Renal cortical epithelial cell (primary cell): ENCODE measurements at places on chromosomes 3 and 15.
A peak's percentile ranks its signal among the peaks of the same experiment; 100 is the strongest.

GRCh38 chr3:171755015-171755589 lies 55.2 kb downstream of the PLD1 start:
- no peak for DNase-seq

- DNase-seq, result no peak
These were observed 5.8 kb downstream of the CPOX start for GRCh38 chr3:98587654-98588053.

DNA sequence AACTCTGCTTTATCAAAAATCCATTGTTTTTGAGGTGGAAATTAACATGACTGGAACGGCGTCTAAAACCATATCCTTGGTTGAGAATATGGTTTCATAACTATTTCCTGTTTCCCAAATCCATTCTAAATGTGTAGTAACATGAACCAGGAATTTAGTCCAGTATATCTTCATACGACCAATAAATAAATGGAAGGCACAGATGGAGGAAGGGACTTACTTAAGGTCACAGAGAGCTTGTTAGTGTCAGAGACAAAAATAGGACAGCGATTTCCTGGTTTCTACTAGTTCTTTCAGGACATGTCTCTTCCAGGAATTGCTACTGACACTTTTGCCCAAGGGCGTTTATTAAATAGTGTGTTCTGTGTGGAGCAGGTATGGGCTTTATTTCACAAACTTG lies 41.2 kb downstream of the HES1 start:
- DNase-seq, result no peak

DNA sequence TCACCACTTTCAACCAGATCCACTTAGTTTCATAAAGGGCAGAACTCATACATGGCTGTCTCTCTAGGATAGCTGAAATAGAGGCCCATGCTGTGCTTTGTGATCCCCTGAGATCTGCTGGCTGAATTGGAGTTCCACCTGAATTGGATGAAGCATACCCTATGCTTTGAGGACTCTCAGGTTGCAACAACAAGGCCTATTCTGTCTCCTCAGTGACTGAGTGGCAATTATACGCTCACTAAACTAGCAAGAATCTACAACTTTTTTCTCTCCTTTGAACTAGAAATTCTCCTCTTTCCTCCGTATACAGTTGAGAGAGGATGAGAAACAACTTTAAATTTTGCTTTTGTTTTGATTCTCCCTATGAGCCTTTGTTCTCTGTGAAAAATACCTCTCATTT lies 348.7 kb downstream of the LSAMP start:
- no peak for DNase-seq

DNA sequence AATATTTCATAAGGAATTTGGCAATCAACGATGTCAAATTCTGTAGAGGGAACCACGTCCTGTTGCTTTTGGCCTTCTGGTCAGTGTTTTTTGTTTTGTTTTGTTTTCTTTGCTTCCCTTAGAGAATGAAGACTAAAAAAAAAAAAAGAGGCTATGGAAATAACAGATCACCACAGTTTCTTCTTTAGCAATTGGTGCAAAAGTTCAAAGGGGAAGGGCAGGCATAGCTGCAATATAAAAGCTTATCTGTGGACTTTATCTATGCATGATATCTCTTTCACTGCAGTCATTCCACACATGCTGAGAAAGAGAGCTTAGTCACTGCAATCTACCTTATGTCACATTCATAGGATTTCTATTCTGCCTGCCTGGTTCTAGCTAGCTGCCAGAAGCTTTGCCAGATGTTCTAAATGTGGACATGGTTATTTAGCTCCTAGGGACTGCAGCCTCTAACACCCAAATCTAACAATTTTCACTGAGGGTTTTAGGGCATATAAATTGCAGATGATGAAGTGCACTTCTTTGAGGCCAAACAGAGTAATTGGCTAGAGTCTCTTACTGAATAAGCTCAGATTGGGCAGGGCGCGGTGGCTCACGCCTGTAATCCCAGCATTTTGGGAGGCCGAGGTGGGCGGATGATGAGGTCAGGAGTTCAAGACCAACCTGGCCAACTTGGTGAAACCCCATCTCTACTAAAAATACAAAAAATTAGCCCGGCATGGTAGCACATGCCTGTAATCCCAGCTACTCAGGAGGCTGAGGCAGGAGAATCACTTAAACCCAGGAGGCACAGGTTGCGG lies 637.2 kb downstream of the NTRK3 start:
- peak; percentile 24 for DNase-seq

DNA sequence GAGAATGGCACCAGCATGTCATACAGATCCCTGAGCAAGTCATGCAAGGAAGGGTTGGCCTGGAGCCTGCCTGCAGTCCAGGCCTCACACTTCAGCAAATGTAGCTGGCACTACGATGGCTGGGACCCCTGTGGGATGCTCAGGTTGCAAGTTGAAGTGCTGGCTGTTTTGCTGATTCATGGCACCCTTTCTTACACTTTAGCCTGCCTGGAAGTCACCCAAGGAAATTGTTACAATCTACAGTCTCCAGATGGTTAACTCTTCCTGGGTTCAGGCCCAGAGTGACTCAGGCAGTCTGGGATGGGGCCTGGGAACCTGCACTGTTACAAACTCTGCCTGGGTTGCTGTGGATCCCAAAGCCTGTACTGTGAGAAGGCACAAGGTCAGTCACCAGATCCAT lies 91.0 kb upstream of the SLC6A11 start:
- no peak for DNase-seq

- DNase-seq, result no peak
These were observed 12.5 kb downstream of the RAB27A start for GRCh38 chr15:55277116-55277564.

DNA sequence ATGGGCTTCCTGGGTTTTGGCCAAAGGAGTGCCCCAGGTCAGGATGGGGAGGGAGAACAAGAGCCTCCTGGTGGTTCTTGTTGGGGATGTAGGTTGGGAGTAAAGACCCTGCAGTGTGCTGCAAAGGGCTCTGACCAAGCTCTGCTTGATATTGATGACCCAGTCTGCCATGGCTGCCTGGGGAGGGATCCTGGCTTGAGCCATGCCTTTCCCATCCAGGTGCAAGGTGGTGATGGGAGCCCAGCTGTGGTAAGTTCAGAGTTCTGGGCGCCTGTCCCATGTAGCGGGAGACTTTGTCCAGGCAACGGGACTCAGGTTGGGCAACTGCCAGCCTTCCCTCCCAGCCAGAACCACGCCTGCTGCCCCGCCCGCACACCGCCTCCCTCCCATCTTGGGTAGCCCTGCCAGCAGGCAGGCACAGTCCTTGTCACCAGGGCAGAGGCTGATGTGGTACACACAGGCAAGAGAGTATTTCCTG lies 2.6 kb downstream of the GNAI2 start:
- DNase-seq, result no peak

- DNase-seq, result no peak
These were observed 228.5 kb downstream of the NTRK3 start for GRCh38 chr15:88028024-88028423.
